ENCODE measurements at places on chromosomes 16 and 17.

DNA sequence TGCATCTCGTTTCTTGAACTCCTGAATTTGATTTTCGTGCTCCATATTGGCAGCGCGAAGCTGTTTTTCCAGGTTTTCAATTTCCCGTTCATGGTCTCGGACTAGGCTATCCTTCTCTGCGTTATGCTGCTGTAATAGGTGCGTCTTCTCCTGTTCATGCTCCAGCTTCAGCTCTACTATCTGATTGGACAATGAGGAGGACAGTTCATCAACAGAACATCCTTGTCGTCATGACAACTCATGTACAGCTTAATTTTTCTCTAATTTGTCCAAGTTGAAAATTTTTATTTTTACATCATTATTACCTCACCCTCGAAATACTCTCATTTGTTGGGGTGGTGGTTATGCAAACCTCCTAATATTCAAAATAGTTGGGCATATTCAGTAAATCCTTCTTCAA lies 289.8 kb downstream of the CEP112 start:
- DNase-seq, result no peak
- no peaks in the 10 kb centered on the region for H3K36me3 ChIP-seq
- no peak overlapping the region for H3K4me3 ChIP-seq
- H3K27me3 ChIP-seq, result no peaks in the 10 kb centered on the region
- H3K27ac ChIP-seq, result no peak overlapping the region
- no peaks in the 10 kb centered on the region for H3K4me1 ChIP-seq

DNA sequence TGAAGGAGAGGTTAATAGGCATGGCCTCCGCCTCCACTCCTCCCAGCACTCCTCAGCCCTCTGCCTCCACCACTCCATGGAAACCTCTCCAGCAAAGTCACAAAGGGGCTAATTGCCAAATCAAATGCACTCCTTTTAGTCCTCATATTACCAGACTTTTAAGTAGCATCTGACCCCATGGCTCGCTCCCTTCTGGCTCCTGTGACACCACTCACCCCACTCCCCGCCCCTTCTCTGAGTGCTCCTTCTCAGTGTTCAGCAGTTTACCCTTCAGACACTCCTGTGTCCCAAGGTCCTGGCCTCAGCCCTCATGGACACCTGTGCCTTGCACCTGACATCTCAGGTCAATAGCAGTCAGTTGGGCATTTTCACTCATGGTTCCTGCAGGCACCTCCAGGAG lies 243.5 kb upstream of the CCL2 start:
- no peak for DNase-seq
- H3K4me3 ChIP-seq, result no peak overlapping the region
- H3K27me3 ChIP-seq, result no peaks in the 10 kb centered on the region
- H3K27ac ChIP-seq, result no peak overlapping the region
- H3K36me3 ChIP-seq, result no peaks in the 10 kb centered on the region
- no peaks in the 10 kb centered on the region for H3K4me1 ChIP-seq

DNA sequence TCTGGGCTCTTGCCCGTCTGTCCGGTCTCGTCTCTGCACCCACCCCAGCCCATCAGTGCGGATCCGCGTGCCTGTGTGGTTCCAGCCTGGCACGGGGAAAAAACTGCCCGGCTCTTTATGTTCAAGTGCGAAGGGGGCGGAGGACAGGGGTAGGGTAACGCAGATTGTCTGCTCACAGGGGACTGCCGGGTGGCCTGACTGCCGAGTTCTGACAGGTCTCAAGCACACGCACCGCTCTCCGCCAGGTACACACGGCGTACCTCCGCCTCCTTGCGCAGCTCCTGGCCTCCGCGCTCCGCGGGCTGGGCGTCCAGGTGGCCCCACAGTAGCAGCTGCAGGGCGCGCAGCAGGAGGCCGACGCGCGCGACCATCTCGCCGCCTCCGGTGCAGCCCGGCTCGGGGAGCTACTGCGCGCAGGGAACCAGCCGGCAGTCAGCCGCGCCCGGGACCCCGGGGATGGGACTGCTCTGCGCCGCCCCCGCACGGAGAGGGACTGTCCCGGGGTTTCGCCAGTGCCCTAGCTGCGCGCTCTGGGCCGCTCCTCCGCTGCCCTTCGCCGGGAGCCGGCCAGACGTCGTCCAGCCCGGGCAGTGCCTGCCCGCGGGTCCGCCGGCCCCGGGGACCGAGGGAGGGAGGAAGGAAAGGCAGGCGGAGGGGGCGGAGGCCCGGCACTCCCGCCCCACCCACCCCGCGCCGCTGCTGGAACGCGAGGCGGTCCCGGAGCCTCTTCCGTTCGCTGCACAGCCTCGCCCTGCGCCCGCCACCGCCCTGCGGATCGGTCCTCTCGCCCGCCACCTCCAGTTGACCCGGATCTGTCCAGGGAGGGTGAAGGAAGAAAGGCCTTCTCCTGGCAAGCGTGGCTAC lies at the start of gene MMP28:
Gene MMP28 (minus strand): TSS at position 635 of the 864 bp plus-strand sequence. CDS start 264 bp downstream, at position 371.
- no peaks in the 10 kb centered on the region for H3K36me3 ChIP-seq
- peaks cover 4% of the 10 kb centered on the region for H3K4me1 ChIP-seq
- no peak within 1 kb of the TSS for H3K4me3 ChIP-seq
- no peak for DNase-seq

DNA sequence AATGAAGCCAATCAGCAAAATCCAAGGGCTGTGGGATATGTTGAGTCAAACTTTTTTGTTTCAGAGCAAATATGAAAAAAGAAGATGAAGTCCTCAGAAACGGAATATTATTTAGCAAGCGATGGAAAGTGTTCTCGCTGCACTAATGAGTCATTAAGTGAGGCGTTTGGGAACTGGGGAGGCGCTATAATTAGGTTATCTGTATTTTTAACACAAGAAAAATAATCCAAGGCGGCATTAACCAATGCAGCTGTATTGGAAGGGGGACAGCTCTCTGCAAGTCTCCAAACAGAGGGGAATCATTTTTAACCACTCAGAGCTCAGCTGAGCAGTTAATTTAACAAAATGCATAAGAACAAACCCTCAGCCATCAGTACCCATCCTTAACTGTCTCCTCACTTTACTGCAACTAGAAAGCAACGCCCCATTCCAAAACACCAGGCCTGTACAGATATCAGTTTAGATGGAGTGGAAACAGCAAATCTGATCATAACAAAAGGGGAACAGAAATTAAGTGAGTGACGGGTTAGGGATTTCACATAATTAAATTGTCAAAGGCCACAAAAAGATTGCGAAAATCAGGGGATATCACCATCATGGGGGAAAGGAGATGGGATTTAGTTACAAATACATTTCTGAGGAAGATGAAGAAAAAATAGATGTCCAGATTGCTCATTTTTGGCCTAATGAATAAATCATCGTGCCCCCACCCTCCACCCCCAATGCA lies 211.0 kb upstream of the TOX3 start:
- no peaks in the 10 kb centered on the region for H3K4me1 ChIP-seq
- no peaks in the 10 kb centered on the region for H3K36me3 ChIP-seq
- H3K27ac ChIP-seq, result no peak overlapping the region
- no peak for DNase-seq
- H3K27me3 ChIP-seq, result no peaks in the 10 kb centered on the region

DNA sequence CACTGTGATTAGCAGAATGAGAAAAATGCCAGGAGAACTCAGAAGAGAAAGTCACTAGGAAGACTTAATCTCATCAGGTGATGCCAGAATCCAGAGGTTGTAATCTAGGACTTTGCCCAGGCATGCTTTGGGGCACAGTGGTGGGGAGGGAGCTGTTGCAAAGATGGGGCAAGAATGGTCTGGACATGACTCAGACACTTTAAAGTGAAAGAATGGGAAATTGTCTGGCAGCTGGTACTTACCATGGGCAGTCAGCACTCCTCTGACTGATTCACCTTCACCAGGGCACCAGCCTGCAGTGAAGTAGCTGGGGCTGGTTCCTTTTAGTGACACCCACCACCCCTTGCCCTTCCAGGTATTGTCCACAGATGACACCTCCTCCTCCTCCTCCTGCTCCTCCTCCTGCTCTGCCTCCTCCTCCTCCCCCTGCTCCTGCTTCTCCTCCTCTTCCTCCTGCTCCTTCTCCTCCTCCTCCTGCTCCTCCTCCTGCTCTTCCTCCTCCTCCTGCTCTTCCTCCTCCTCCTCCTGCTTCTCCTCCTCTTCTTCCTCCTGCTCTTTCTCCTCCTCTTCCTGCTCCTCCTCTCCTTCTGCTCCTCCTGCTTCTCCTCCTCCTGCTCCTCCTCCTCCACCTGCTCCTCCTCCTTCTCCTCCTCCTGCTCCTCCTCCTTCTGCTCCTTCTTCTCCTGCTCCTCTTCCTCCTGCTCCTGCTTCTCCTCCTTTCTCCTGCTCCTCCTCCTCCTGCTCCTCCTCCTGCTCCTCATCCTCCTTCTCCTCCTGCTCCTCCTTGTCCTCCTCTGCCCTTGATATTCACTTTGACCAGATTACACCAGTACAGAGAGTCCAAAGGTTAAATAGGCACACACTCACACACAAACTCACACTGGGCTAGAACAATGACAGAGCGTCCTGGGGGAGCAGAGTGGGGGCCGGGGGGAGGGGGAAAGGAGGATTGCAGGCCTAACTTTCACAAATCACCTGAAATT lies at the start of gene CHD9NB:
Gene CHD9NB (minus strand): TSS at position 379 of the 983 bp plus-strand sequence. CDS start 8,739 bp downstream, outside the sequence.
- no peaks in the 10 kb centered on the region for H3K27me3 ChIP-seq
- H3K27ac ChIP-seq, result peak within 1 kb of the TSS; percentile 9
- H3K4me1 ChIP-seq, result peaks cover 5% of the 10 kb centered on the region
- H3K4me3 ChIP-seq, result peak within 1 kb of the TSS; percentile 13

- peaks cover 11% of the 10 kb centered on the region for H3K27me3 ChIP-seq
- no peaks in the 10 kb centered on the region for H3K36me3 ChIP-seq
- DNase-seq, result no peak
- H3K4me1 ChIP-seq, result no peaks in the 10 kb centered on the region
- no peak overlapping the region for H3K4me3 ChIP-seq
Observed at GRCh38 chr17:43834106-43834505, 1.2 kb upstream of the MPP3 start.

GRCh38 chr17:78179372-78179771 lies 7.5 kb downstream of the TK1 start:
- H3K36me3 ChIP-seq, result peaks cover 8% of the 10 kb centered on the region
- H3K27ac ChIP-seq, result no peak overlapping the region

GRCh38 chr16:22693638-22694340 lies 120.2 kb upstream of the HS3ST2 start:
- DNase-seq, result no peak
- peaks cover 4% of the 10 kb centered on the region for H3K27me3 ChIP-seq
- H3K36me3 ChIP-seq, result no peaks in the 10 kb centered on the region
- no peaks in the 10 kb centered on the region for H3K4me1 ChIP-seq
- H3K27ac ChIP-seq, result no peak overlapping the region
- no peak overlapping the region for H3K4me3 ChIP-seq

DNA sequence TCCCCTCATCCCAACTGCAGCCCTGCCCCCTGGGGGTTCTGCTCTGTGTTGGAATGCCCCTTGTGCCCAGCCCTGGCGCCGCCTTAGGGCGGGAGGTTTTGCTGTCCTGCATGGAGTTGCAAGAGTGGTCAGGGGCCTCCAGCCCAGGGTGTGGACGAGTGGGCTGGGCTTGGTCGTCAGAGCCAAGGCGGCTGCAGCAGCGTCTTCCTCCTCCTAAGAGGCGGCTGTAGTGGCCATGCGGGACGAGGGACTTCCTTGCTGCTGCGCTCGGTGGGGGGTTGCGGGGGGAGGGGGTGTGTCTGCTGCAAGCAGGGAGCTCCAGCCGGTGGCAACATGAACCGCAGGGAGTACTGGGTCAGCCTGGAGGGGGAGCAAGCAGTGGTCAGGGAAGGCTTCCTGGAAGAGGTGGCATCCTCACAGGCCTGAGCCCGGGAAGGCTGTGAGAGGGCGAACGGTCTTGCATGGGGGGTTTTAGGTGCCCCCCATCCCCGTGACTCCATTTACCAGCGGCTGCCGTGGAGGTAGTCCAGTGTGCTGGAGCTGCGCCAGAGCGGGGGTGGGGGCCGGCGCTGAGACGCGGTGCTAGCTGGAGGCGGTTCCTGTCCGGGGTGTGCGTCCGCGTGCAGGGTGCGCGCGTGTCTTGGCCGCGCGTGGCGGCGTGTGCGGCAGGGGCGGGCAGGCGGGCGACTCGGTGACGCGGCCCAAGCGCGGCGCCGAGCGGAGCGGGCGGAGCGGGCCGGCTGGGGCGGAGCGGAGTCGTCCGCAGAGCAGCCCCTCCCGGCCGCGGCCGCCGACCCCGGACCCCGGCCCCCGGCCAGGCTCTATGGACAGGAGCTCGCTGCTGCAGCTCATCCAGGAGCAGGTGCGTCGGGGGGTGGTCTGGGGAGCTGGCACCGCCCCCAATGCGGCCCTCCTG lies at the start of gene RHBDL1:
Gene RHBDL1 (plus strand): TSS at position 704 of the 916 bp plus-strand sequence. CDS start 120 bp downstream, at position 824.
- no peak for DNase-seq
- H3K4me3 ChIP-seq, result no peak within 1 kb of the TSS
- H3K36me3 ChIP-seq, result no peaks in the 10 kb centered on the region

GRCh38 chr17:59238906-59239305 lies 18.6 kb downstream of the GDPD1 start:
- H3K4me1 ChIP-seq, result no peaks in the 10 kb centered on the region
- H3K27ac ChIP-seq, result no peak overlapping the region
- no peak overlapping the region for H3K4me3 ChIP-seq
- no peak for DNase-seq

GRCh38 chr17:81093619-81094508 lies 58.9 kb downstream of the BAIAP2 start:
- no peaks in the 10 kb centered on the region for H3K36me3 ChIP-seq
- H3K4me1 ChIP-seq, result peaks cover 11% of the 10 kb centered on the region
- peaks cover 7% of the 10 kb centered on the region for H3K27me3 ChIP-seq
- DNase-seq, result no peak
- H3K27ac ChIP-seq, result no peak overlapping the region

- DNase-seq, result no peak
- peaks cover 17% of the 10 kb centered on the region for H3K36me3 ChIP-seq
- H3K4me3 ChIP-seq, result no peak overlapping the region
- no peak overlapping the region for H3K27ac ChIP-seq
- H3K4me1 ChIP-seq, result no peaks in the 10 kb centered on the region
Observed at GRCh38 chr16:12126091-12126806, 149.7 kb downstream of the SNX29 start.

DNA sequence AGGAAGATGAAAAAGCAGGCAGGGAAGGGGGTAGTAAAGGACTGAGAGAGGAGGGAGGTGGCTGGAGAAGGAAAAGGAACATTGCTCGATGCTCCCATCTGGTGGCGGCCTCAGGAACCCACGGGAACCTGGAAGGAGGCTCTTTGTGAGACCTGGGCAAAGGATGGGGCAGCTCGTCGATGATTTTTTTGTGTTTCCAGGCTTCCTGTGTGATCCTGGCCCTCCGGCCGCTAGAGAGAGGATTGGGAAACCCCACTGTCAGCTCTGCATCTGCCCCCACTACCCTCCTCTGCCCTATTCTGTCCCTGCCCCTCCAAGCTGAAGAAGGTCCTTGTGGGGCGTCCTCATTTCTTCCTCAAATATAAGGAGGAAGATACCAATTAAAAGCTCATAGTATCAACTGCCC lies 6.6 kb downstream of the WFIKKN2 start:
- no peaks in the 10 kb centered on the region for H3K27me3 ChIP-seq
- H3K27ac ChIP-seq, result no peak overlapping the region
- H3K4me3 ChIP-seq, result no peak overlapping the region
- no peak for DNase-seq
- H3K4me1 ChIP-seq, result no peaks in the 10 kb centered on the region

Data from GM12878 (cell line).